ENCODE measurements at places on chromosomes 1 and 21. TPM values are rescaled to one million over a fixed set of nuclear protein-coding genes. Genes with fewer than 3 reads are reported as not detected.

The DNAI4 gene
- total RNA-seq, result 3.9 TPM

The CDK18 gene
- total RNA-seq, result 32.0 TPM

The LORICRIN gene
- total RNA-seq, result not detected

The GCLM gene
- 28.9 TPM for total RNA-seq

The LIPI gene
- not detected for total RNA-seq

The C1orf185 gene
- total RNA-seq, result not detected

The KRTAP11-1 gene
- total RNA-seq, result not detected

DNA sequence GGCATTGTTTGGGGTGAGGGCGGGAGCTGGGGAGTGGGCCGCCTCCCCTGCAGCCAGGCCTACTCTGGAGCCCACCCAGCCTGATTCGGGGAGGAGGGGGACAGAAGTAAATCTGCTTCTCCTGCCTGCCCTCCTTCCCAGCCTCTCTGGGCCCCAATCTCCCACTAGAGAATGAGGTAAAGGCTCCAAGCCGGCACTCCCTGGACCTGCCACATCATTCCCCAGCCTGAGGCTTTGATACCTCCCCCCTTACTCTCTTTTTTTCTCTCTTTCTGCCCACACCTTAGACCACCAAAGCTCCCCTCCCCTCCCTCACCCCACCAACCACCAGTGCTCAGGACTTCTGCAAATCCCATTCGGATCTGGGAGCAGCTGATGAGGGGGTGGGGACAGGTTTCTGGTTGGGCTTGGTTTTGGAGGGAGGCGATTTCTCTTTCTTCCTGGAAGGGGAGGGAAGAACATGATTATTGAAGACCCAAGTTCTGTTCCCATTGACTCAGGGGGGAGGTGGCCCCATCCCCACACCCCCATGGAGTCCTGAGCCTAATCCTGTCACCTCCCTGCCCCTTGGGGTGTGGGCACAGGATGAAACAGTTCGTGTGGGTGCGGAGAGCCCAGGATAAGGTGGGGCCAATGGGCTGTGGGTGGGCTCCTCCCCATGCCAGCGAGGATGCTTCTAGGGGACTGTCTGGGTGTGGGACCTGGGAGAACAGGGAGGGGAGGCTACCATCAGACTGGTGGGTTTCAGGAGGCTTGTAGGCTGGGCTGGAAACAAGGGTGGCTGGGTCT lies 1.3 kb downstream of the MAP7D1 start:
- peak overlapping the region; percentile 88 for H3K4me3 ChIP-seq
- peak overlapping the region; percentile 97 for H3K27ac ChIP-seq
- H3K27me3 ChIP-seq, result no peaks in the 10 kb centered on the region
- no peak for DNase-seq
- no peaks in the 10 kb centered on the region for H3K36me3 ChIP-seq

GRCh38 chr21:42744520-42745445 lies 91.4 kb downstream of the PDE9A start:
- H3K36me3 ChIP-seq, result no peaks in the 10 kb centered on the region
- no peaks in the 10 kb centered on the region for H3K27me3 ChIP-seq
- H3K4me3 ChIP-seq, result no peak overlapping the region

DNA sequence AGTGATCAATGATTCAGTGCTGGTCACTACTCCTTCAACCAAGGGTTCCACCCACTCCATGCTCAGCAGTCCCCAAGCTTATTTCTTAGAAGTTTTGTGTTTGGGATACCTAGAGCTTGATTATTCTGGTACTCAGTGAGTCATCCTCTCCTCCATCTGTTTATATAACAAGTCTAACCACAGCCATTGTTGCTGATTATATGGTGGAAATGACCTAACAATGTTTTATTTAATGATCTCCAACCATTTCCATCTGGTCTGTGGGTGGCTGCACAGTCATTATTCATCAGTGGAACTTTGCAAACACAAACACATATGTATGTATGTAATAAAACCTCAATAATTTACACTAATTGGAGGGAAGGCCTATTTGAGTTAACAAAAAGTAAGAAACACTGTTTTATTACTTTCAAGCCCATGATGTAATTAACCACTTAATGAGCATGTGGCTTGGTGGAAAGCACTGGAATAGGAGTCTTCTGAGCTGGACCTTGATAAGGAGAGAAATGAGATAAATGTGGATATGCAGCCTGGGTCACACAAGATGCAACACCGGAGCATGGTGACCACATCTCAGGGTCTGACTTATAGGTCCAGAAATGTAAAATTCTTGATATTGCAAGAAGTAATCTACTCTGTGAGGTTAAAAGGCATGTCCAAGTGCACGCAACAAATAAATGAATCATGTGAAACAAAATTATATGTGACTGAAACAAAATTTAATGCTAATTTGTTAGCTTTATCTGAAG lies 99.0 kb upstream of the WLS start:
- no peak overlapping the region for H3K27ac ChIP-seq
- peaks cover 9% of the 10 kb centered on the region for H3K4me1 ChIP-seq
- H3K27me3 ChIP-seq, result no peaks in the 10 kb centered on the region
- no peak overlapping the region for H3K4me3 ChIP-seq

- H3K4me1 ChIP-seq, result no peaks in the 10 kb centered on the region
- no peaks in the 10 kb centered on the region for H3K36me3 ChIP-seq
- H3K27ac ChIP-seq, result no peak overlapping the region
- no peak for DNase-seq
Observed at GRCh38 chr1:199612976-199613774, 414.3 kb upstream of the NR5A2 start.

- H3K27me3 ChIP-seq, result peaks cover 56% of the 10 kb centered on the region
- H3K4me1 ChIP-seq, result no peaks in the 10 kb centered on the region
- H3K36me3 ChIP-seq, result no peaks in the 10 kb centered on the region
- peak; percentile 28 for DNase-seq
- no peak overlapping the region for H3K4me3 ChIP-seq
Observed at GRCh38 chr1:153192697-153193096, 10.5 kb upstream of the LELP1 start.

DNA sequence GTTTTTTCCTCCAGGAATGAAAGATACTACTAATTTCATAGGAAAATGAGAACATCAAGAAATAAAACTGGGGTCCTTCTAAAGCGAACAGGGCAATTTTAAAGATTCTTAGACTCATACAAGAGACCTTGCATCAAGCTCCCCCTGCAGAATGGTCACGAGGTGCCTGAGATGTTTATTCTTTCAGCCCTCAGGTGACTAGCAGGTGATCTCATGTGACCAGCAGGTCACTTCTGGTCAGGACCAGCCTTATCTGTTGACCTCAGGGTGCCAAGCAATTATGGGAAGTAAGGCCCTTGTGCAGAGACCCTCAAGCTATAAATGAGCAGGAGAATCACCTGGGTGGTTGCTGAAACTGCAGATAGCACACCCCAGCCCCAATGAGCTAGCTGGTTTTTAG lies 20.6 kb upstream of the TMEM51 start:
- no peaks in the 10 kb centered on the region for H3K36me3 ChIP-seq
- H3K27ac ChIP-seq, result no peak overlapping the region
- peaks cover 6% of the 10 kb centered on the region for H3K4me1 ChIP-seq
- no peak for DNase-seq

GRCh38 chr1:216944864-216945510 lies 221.8 kb upstream of the ESRRG start:
- H3K4me1 ChIP-seq, result no peaks in the 10 kb centered on the region
- H3K36me3 ChIP-seq, result no peaks in the 10 kb centered on the region
- no peak overlapping the region for H3K4me3 ChIP-seq
- no peaks in the 10 kb centered on the region for H3K27me3 ChIP-seq
- no peak overlapping the region for H3K27ac ChIP-seq

DNA sequence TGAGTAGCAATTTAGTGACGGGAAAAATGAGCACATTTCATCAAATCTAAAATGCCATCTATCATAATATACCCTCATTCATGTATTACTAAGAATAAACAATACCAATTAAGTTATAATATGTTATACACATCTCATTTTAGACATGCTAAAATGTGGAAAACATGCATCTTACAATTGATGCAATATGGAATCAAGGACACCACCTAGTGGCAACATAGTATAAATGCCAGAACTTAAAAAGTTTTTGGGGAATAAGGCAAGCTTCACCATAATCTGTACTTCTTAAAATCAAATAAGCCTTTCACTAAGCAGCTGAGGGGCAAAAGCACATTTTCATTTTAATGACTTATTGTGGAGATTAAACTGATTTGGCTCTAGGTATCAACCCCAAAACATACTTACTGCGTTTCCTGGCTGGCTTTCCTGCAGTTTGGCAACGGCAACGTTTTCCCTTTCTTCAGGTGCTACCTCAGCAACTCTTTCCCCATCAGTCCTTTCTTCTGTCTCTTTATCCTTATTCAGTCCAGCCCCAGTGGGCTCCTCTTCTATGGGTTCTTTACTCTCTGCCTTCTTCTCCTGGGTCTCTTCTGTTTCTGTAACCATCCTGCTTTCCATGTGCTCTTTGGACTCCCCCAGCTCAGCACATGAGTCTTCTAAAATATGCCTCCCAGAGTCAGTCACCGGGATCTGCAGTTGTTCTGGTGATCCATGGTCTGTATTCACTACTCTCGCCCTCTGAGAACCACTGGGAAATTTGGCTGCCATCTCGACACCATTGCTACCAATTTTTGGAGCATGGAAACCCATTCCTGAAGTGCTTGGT lies 11.4 kb downstream of the SDE2 start:
- H3K27ac ChIP-seq, result no peak overlapping the region
- peaks cover 65% of the 10 kb centered on the region for H3K36me3 ChIP-seq
- peak; percentile 44 for DNase-seq
- H3K4me1 ChIP-seq, result no peaks in the 10 kb centered on the region
- no peaks in the 10 kb centered on the region for H3K27me3 ChIP-seq

GRCh38 chr1:24870551-24871195 lies 59.4 kb downstream of the RUNX3 start:
- H3K4me3 ChIP-seq, result no peak overlapping the region
- no peak overlapping the region for H3K27ac ChIP-seq
- no peak for DNase-seq
- H3K27me3 ChIP-seq, result no peaks in the 10 kb centered on the region
- no peaks in the 10 kb centered on the region for H3K36me3 ChIP-seq

DNA sequence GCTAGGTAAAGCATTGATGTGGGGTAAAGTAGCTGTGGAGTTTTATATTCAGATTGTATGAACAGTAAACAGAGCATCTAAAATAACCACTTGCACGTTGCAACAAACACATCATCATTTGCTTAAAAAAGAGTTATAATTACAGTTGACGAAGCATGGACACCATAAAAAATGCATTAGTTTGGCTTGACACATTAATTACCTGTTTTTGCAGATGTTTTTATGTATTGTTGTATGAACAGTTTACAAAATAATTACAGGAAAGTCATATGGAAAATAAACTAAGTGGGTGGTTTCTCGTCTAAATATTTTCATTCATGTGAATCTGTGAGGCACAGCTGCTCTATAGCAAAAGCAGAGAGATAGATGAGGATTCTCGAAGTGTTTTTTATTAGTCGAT lies 108.3 kb downstream of the RPS6KC1 start:
- H3K27me3 ChIP-seq, result no peaks in the 10 kb centered on the region
- H3K27ac ChIP-seq, result no peak overlapping the region
- H3K36me3 ChIP-seq, result no peaks in the 10 kb centered on the region

DNA sequence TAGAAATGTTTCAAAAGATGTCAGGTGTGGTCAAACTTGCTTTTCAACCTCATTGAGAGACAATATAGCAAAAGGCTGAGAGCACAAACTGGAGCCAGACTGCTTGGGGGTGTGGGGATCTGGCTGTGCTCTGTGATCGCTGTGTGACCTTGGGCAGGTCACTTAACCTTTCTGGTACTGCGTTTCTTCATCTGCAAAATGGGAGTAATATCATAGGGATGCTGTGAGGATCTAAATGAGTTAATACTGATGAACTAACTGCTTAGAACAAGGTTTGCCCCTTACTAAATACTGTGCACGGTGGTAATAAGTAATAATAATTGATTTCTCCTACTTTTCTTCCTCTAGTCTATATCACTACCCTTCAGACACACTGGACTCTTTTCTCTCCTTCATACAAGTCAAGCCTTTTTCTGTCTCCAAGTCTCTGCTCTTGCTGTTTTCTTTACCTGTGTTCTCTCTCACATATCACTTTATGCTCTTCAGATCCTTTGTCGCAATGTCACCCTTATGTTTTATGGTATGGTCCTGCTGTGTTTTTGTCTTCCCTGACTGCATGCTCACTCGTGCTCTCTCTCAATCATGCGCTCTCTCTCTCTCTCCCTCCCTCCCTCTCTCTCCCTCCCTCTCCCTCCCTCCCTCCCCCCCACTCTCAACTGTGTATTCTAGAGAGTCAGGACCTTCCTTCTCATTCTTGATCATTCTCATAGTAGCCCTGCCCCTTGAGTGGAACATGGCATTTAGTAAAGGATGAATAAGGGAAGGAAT lies 3.3 kb downstream of the MGST3 start:
- H3K27ac ChIP-seq, result no peak overlapping the region
- DNase-seq, result no peak
- H3K27me3 ChIP-seq, result no peaks in the 10 kb centered on the region
- no peak overlapping the region for H3K4me3 ChIP-seq

- H3K36me3 ChIP-seq, result no peaks in the 10 kb centered on the region
- H3K4me1 ChIP-seq, result no peaks in the 10 kb centered on the region
- H3K27ac ChIP-seq, result no peak overlapping the region
- H3K27me3 ChIP-seq, result peaks cover 8% of the 10 kb centered on the region
- no peak overlapping the region for H3K4me3 ChIP-seq
Observed at GRCh38 chr1:70115315-70115714, 90.1 kb downstream of the LRRC40 start.

DNA sequence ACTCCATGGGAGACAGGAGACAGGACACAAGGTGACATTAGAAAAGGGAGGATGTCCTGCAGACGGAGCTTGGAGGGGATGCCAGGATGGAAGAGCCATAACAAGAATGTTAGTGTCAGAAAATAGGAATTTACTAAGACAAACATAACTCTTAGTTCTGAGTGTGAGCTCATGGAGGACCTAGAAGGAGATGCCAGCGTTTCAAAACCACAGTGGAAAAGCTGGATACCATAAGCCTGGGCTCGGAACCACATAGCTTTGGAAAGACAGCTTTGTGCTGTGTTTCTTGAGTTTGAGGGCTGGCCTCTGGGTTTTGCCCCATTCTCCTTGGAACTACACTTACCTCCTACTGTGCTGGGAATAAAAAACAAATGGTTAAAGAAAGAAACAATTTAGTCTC lies 128.4 kb downstream of the S1PR1 start:
- H3K4me1 ChIP-seq, result no peaks in the 10 kb centered on the region
- H3K36me3 ChIP-seq, result no peaks in the 10 kb centered on the region
- no peak overlapping the region for H3K27ac ChIP-seq
- DNase-seq, result no peak
